Naive thymus-derived CD8-positive, alpha-beta T cell (primary cell): ENCODE measurements at places on chromosomes 6 and 20. TPM values are rescaled to one million over a fixed set of nuclear protein-coding genes. Genes with fewer than 3 reads are reported as not detected.

AKAP7 gene
- polyA plus RNA-seq, result 15.6 TPM

FOXF2 gene
- polyA plus RNA-seq, result not detected

SLC44A4 gene
- polyA plus RNA-seq, result not detected

CMTR1 gene
- polyA plus RNA-seq, result 19.2 TPM

MUC21 gene
- not detected for polyA plus RNA-seq

DHX16 gene
- 18.7 TPM for polyA plus RNA-seq

FAM209A gene
- polyA plus RNA-seq, result 0.42 TPM

MYCT1 gene
- polyA plus RNA-seq, result not detected

BEND3 gene
- 0.59 TPM for polyA plus RNA-seq

RNF182 gene
- not detected for polyA plus RNA-seq

SLC16A10 gene
- 20.0 TPM for polyA plus RNA-seq

DNAH8 gene
- not detected for polyA plus RNA-seq

EBF4 gene
- polyA plus RNA-seq, result 0.37 TPM

SALL4 gene
- not detected for polyA plus RNA-seq

MKKS gene
- polyA plus RNA-seq, result 32.2 TPM
